ENCODE measurements at places on chromosomes 2 and 18.

- DNase-seq: no peak
Measured at GRCh38 chr2:218300141-218300540, 7.8 kb upstream of the TMBIM1 start.

- DNase-seq: no peak
Measured at GRCh38 chr18:11367351-11367750, 218.0 kb upstream of the PIEZO2 start.

- no peak for DNase-seq
Measured at GRCh38 chr2:233436191-233436581, 81.9 kb downstream of the DGKD start.

GRCh38 chr2:8800821-8801220, 36.6 kb downstream of the KIDINS220 start:
- no peak for DNase-seq

- no peak for DNase-seq
Measured at GRCh38 chr18:51569153-51569552, 371.7 kb upstream of the MEX3C start.

GRCh38 chr18:79776674-79777073, 21.1 kb upstream of the KCNG2 start:
- DNase-seq: no peak

- DNase-seq: no peak
Measured at GRCh38 chr2:46010925-46011490, 286.2 kb upstream of the EPAS1 start.

- no peak for DNase-seq
Measured at GRCh38 chr18:67862069-67862468, 345.5 kb upstream of the DSEL start.

DNA sequence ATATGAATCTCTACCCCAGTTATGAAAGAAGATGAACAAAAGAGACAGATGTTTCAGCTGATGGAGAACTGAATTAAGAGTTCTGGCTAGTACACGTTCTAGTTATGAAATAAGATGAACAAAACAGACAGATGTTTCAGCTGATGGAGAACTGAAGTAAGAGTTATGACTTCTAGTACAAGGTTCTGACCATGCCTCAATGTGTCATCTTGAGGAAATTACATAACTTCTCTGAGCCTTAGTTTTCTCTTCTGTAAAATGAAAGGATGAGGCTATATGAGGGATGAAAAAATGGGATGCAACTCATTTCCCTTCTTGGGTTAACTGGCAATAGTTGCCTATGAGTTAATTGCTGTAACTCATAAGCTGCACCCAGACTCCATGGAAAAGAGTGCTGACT, 92.9 kb upstream of the WDR75 start:
- DNase-seq: no peak

DNA sequence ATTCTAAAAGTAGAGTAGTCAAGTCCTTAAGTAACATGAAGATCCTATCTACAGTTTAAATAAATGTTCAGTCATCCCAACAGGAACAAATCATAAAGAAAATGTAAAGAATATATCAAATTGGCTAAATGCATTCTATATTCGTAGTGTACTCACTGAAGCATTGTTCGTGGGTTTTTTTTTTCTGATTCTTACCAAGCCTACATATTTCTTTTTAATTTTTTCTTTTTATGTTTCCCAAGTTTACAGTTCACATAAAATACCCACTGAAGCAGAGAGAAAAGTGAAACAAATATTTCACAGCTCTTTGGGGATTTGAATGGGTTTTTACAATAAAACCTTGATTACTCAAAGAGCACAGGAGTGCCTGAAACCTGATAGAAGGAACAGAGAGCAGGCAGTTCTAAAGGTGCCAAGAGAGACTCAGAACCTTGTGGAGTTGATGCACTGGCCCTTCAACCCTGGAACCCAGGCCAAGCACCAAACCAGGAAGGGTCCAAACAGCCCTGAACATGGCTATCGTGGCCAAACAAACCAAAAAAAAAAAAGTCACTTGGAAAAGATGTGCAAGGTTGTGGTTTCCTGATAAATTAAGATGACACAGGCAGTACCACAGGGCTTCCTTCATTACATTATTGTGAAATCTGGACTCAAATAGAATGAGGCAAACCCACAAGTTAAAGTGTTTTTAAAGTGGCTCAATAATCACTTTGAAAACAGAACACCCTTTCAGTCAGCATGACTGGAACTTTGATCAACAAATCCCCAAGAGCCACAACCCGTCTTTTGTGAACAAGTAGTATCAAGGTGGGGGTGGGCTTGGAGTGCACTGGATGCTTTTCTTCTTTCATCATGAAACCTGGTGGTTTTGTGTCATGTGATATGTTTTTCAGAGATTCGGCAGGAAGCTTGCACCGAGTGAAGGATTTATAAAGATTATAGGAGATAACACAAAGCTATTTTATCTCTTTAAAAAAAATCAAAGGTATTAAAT, 245.0 kb upstream of the FN1 start:
- DNase-seq: no peak

DNA sequence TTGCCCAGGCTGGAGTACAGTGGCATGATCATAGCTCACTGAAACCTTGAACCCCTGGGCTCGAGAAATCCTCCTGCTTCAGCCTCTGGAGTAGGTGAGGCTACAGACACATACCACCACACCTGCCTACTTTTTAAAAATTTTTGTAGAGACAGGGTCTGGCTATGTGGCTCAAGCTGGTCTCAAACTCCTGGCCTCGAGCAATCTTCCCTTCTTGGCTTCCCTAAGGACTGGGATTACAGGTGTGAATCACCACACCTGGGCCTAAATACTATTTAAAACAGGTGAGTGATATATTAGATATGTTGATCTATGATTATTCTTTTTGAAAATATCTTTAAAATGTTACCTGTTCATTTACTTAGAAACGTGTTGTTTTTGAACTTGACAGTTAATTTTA, 57.2 kb downstream of the MOGAT1 start:
- DNase-seq: no peak

GRCh38 chr2:101725038-101725437, 27.5 kb downstream of the MAP4K4 start:
- no peak for DNase-seq

DNA sequence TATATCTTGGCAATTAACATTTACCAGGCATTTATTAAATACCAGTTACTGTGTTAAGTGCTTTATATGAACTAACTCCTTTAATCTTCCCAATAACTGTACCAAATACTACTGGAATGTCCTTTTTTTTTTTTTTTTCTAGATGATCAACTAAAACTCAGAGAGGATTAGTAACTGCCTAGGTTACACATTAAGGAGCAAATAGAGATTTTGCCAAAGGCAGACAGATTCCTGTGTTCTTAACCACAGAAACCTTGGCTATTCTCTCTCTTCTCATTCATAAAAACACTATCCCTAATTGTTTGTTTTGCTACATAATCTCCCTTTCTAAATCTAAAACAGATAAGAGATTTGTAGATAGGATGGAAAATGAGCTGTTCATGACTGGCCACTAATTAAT, 13.3 kb downstream of the DHX57 start:
- DNase-seq: no peak

GRCh38 chr2:62826953-62827675, 121.6 kb downstream of the EHBP1 start:
- no peak for DNase-seq

GRCh38 chr2:200453853-200454534, 55.9 kb downstream of the KCTD18 start:
- no peak for DNase-seq

DNA sequence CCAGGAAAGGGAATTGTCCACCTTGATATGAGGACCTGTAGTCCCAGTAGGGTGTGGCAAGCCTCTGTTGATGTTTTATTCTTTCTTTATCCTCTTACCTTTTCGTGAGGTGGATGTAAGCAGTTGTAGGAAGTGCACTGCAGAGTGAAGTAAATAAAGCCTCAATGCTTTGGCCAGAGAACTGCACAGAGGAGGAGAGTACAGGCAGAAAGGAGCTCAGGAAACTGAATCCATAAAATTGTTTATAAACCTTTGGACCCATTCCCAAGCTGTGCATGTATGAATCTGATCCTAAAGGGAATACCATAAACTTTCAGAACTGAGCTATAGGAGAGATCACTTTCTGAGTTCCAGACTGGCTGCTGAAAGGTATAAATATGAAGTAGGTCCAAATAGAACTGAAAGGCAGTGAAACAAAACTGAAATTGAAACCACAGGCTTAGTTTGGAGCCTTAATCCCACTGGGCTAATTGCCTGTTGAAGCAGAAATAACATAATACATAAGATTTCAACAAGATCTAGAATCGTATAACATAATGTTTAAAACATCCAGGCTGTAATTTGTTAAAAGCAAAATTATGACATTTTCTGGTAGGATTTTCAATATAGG, 17.9 kb upstream of the SLC9A4 start:
- DNase-seq: no peak

DNA sequence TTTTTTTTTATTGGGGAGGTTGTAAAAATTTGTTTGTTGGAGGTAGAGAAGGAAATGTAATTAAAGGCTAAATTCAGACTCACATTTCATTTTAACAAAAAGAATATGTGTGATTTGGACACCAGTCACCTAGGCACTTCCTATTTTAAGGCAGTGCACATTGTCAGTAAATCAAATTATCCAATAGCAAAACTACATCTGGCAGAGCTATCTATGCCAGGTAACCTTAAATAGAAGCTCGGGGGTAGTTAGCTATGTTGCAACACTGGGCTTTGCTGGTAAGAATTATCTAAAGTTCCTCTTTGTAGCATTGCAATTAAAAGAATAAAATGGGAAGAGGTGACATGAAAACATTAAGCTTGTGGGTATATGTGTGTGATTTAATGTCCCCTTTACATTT, 1064.4 kb upstream of the ZEB2 start:
- no peak for DNase-seq

DNA sequence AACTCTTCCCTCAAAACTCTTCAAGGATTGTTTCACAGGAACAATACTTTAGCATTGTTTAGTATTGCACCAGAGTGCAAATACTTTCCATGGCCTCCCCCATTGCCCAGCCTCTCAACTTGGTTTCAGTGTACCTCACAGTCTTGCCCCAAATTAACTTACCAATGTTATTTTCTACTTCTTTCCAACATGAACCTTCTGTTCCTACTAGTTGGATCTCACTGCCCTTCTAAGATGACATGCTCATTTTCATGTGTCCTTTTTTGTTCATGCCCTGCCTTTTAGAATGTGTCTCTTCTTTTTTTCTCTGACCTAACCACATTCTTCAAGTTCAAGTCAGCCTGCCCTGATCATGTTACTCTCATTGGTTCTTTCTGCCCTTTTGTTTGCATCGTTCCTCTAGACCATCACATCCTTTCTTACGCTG, 4.1 kb downstream of the SPATS2L start:
- DNase-seq: no peak

DNA sequence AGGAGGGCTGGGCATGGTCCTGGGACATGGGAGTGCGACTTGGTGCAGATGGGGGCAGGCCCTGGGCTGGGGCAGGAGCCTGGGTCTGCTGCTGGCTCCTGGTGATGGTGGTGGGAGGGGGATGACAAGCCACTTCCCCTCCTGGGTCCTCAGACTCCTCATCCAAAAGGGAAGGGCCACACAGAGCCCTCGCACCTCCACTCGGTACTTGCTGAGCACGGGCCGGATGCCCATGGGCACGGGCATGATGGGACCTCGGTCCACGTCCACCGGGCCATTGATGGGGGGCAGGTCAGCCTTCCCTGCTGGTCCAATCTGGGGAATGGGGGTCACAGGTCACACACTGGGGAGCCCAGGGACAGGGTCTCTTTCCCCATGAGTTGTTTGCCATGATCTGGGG, 4.1 kb downstream of the OTOF start:
- DNase-seq: no peak

GRCh38 chr2:111042261-111042660, 78.5 kb upstream of the BCL2L11 start:
- DNase-seq: no peak

GRCh38 chr2:50529600-50530218, 502.2 kb downstream of the NRXN1 start:
- no peak for DNase-seq

DNA sequence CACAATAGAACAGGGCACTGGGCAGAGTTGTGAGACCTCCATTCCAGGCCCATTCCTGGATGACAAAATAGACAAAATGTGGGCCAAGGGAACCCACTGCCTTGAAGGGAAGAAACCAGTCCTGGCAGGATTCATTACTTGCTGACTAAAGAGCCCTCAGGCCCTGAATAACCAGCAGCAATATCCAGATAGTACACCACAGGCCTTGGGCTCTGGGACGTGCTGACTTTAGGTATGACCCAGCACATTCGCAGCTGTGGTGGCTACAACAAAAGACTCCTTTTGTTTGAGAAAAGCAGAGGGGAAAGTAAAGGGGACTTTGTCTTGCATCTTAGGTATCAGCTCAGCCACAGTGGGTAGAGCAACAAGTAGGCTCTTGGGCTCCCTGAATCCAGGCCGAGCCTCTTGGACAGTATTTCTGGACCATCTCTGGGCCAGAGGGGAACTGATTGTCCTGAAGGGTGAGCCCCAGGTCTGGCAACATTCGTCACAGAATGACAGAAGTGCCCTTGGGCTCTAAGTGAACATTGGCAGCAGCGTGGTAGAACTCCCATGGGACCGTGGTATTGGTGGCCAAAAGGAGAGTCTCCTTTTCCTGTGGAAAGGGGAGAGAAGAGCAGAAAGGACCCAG, 89.9 kb upstream of the CD226 start:
- no peak for DNase-seq

DNA sequence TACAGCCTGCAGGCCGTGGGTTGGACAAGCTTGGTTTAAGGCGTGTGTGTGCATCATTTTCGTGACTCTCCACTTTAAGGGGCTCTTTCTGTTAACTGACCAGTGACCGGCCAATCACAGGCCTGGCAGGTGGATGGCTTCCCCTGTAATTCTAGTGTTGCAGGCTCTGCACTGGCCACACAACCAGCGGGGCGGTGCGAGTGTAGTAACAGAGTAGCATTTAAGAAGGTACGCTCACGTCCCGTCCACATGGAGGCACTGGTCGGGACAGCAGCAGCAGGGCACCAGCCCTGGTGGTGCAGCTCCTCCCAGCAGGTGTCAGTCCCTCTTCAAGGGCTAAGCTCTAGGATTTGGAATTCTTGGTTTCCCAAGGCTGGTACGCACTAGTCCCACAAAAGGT, 8.0 kb upstream of the ANO7 start:
- DNase-seq: no peak

DNA sequence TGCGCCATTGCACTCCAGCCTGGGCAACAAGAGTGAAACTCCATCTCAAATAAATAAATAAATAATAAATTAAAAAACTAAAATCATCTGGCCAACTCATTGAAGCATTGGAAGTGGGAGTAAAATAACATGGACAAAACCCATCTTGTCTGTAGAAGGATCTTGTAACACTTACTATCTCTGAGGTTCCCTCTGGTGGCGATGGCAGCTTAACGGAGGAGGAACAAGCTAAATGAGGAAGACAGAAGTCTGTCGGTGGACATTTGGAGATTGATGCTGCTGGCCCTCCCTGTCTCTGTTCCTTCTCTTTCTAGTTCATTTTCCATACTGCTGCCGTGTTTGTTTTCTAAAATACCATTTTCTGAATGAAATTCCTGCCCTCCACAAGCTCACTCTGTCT, 43.4 kb downstream of the ZCCHC2 start:
- DNase-seq: no peak

- no peak for DNase-seq
Measured at GRCh38 chr18:79942786-79943607, 8.5 kb downstream of the SLC66A2 start.

Data from effector CD8-positive, alpha-beta T cell (primary cell).